ENCODE measurements at places on chromosomes 4 and X.

- no peak for DNase-seq
These were observed 323.3 kb downstream of the DCTD start for GRCh38 chr4:182593864-182594263.

DNA sequence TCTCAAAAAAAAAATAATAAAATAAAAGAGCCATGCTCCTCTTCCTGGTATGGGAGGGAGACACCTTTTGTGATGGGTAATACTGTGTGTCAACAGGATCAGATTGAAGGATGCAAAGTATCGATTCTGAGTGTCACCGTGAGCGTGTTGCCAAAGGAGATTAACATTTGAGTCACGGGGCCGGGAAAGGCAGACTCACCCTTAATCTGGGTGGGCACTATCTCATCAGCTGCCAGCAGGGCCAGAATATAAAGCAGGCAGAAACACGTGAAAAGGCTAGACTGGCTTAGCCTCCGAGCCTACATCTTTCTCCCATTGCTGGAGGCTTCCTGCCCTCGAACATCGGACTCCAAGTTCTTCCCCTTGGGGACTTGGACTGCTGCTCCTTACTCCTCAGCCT, 95.4 kb downstream of the SHOX start:
- no peak for DNase-seq

GRCh38 chr4:138910195-138910913, 105.2 kb upstream of the NOCT start:
- no peak for DNase-seq

DNA sequence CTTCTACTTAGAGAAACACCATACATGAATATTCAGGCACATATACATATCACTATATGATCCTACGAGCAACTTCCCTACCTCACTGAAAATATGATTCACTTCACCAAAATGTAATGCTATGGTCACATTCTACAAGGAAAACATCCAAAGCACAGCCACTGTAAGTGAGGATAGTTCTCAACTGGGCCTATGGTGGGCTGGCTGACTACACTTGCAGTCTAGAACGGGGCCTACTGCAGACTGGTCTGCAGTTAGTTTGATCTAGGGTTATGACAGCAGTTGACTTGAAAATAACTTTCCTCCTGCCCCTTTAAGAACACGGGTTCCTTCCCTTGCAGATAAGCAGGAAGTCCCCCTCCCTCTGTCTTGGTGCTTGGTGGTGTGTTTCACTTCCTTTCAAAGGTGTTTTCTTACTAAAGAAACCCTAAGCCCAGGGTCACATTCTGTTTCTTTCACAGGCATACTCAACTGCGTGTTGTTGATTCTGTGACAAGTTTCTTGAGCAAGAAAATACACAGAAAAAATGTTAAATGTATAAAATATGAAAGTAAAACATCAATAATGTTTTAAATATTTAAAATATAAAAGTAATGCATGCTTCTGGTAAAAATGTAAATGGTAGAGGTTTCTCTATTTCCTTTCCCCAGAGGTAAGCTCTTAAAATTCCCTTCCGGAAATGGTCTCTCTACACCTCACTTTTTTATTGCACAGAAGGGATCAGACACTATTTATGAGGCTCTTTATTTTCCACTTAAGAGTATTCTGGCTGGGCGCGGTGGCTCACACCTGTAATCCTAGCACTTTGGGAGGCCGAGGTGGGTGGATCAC, 18.0 kb upstream of the TMSB4X start:
- DNase-seq = peak; percentile 26

DNA sequence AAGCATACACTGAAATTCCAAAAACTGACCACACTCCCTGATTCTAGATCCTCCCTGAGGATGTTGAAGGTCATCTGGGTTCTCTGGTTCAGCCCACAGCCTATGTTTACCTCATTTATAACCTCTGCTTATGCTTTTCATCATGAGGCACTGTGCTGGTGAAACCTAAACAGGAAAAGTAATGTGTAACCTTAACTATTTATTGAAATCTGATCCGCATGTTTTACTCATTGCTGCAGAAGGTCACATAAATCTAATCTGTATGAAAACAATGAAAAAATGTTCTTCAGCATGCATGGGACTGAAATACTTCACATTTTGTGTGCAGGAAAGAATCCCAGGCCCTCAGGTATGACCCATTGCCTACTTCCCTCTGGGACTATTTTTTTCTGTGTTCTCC, 30.3 kb downstream of the UCHL1 start:
- no peak for DNase-seq

GRCh38 chr4:159308566-159309340, 205.9 kb downstream of the RAPGEF2 start:
- DNase-seq = no peak

GRCh38 chr4:53169695-53170617, 195.9 kb downstream of the SCFD2 start:
- no peak for DNase-seq

DNA sequence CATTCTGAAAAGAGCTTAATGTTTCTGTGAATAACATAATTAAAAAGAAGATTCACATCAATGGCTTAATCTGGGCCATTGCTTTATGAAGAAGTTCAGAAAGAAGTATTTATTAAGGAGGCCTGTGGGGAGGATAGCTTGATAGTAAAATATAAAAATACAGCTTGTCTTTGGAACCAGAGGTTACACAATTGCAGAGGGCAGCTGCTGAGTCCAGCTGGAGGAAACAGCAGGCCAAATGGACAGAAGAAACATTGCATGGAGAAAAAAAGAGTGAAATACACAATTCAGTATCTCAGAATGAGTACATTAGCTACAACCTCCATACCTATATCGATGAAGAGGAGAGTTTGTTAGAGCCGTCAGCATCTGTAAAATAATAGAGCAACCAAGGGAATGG, 148.0 kb upstream of the NPY2R start:
- DNase-seq = no peak
